ENCODE measurements at places on chromosomes 11 and 22. TPM values are rescaled to one million over a fixed set of nuclear protein-coding genes. Genes with fewer than 3 reads are reported as not detected.

DNA sequence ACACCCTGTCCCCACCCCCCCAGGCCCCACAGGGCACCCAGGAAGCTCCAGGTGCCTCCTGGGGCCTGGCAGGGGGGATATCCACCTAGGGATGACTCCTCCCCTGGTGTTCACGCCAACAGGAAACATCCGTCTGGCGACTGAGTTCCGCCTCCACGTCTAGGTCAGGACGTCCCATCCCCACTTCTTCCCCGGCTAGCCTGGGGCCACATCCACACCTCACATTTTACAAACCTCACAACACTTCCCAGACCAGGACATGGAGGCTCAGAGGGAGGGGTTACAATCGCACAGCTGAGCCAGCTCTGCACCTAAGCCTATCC is 21.0 kb downstream of the MAFF start:
- DNase-seq: no peak

DNA sequence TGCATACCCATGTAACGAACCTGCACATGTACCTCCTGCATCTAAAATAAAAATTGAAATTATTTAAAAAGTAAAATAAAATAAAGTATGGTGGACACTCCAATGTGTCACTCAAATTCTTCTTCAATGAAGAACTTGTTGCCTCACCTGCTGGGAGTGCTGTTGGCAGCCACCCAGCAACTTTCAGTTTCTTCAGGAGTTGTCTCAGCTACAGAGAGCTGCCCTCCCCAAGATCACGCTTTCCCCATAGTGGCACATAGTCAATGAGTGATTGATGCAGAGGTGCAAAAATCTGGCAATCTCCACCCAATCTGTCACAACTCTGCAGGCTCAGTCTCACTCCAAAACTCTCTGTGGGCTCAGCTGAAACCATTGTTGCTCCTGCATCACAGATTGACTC is 92.3 kb upstream of the C11orf87 start:
- no peak for DNase-seq

- no peak for DNase-seq
Observed at GRCh38 chr11:100072131-100072530, 615.0 kb upstream of the ARHGAP42 start.

Gene PTPRJ
- 4.3 TPM for polyA plus RNA-seq

GRCh38 chr11:122098261-122098980 is 17.6 kb downstream of the BLID start:
- no peak for DNase-seq
